Liver (tissue), 10 donors: ENCODE measurements at places on chromosomes 2 and 18. TPM values are rescaled to one million over a fixed set of nuclear protein-coding genes. Genes with fewer than 3 reads are reported as not detected.

DNA sequence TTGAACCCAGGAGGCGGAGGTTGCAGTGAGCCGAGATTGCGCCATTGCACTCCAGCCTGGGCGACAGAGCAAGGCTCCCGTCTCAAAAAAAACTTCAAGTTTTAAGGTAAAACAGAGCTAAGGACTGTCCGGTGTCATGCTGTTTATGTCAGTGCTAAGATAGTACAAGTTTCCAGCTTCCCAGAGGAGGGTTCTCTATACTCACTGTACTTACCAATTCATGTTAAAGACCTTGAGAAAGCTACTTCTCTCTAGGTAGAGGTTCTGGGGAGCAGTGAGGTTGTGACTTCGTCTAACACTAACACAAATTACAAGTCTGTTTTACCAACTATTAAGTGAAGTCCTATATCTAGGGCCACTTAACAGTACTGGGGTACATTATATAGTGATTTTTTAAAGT lies 18.8 kb downstream of the METTL21A start:
- no peak for DNase-seq

SLC9A2 gene
- not detected for polyA plus RNA-seq

DNA sequence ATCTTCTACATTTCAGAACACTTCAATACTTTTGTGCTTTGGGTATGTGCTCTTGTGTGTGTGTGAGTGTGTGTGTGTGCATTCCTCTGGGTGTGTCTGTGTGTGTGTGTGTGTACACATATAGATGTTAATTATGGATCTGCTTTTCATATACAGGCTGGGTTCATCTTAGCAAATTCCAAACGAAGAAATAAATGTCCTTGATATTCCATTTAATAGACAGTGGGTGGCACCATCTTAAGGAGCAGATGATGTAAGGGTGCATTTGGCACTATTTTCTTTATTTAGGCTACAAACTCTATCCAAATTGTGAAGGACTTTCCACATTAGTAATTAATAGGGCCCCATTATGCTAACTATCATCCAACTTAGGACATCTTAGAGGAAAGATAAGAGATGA lies 425.8 kb upstream of the POU3F3 start:
- DNase-seq, result no peak

- no peak for DNase-seq
Measured at GRCh38 chr18:77701977-77702376, 452.3 kb downstream of the GALR1 start.

- DNase-seq, result no peak
Measured at GRCh38 chr2:182705761-182706160, 10.3 kb upstream of the DNAJC10 start.

TMBIM1 gene
- 106 TPM for polyA plus RNA-seq
